ENCODE measurements at places on chromosomes 7 and 10.

- no peak for DNase-seq
Measured at GRCh38 chr10:97517778-97518300, 19.1 kb downstream of the UBTD1 start.

GRCh38 chr10:63576501-63576900 lies 55.3 kb downstream of the REEP3 start:
- DNase-seq: no peak

GRCh38 chr7:127793582-127793981 lies 141.6 kb downstream of the SND1 start:
- no peak for DNase-seq

- DNase-seq: no peak
Measured at GRCh38 chr10:75540357-75540966, 109.0 kb downstream of the LRMDA start.

GRCh38 chr7:117555260-117555659 lies 75.4 kb downstream of the CFTR start:
- DNase-seq: no peak

GRCh38 chr7:119197877-119198527 lies 973.5 kb downstream of the ANKRD7 start:
- peak; percentile 71 for DNase-seq

- DNase-seq: no peak
Measured at GRCh38 chr7:151091988-151092387, 5.7 kb downstream of the AGAP3 start.

GRCh38 chr10:128612195-128612594 lies 486.0 kb upstream of the MKI67 start:
- DNase-seq: no peak

DNA sequence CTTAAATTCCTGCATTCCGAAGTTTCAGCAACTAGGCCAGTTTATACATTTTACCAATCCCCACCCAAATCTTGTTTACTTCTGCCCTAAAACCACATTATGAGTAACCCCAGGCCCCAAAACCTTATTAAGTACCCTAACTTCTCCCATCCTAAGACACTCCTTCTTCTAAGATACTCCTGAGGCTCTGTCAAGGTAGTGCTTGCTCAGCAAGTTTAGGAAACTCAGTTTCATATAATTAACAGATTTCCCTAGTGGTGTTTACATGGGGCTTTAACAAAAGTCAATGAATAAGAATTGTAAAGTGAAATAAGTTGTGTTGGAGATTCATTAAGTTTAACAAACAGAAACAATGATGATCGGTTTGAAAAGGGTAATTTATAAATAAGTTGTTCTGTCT lies 77.8 kb downstream of the CPEB3 start:
- peak; percentile 56 for DNase-seq

GRCh38 chr7:22782616-22783232 lies 39.9 kb downstream of the TOMM7 start:
- peak; percentile 84 for DNase-seq

DNA sequence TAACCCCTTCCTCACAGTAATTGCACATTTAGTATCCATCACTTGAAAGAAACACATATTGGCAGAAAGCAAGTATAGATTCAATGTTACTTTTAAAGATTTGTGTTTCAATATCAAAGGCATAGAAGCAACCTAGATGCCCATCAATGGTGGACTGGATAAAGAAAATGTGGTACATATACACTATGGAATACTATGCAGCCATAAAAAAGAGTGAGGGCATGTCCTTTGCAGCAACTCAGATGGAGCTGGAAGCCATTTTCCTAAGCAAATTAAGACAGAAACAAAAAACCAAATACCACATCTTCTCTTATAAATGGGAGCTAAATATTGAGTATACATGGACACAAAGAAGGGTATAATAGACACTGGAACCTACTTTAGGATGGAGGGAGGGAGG lies 3.6 kb downstream of the OR6V1 start:
- no peak for DNase-seq

- DNase-seq: no peak
Measured at GRCh38 chr7:8109196-8110022, 140.8 kb downstream of the GLCCI1 start.

- DNase-seq: no peak
Measured at GRCh38 chr10:28879875-28880682, 202.8 kb downstream of the BAMBI start.

DNA sequence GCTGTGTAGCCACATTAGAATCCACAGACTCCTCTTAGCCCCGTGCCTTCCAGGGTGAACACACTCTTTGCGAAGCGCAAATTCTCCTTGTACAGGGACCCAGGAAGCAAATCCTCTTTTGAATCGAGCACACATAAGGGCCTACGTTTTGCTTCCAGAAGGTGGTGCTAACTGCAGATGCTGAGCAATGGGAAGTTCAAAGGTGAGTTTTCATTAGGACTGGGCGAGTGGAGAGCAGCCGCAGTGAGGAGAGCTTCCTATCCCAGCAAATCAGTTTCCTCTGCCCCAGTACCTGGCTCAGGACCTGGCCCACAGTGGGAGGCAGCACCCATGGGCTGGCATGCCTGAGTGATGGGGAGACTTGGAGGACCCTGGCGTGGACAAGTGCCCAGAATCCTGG lies 23.5 kb upstream of the GPR26 start:
- DNase-seq: no peak

GRCh38 chr7:19665399-19666008 lies 43.3 kb downstream of the POLR1F start:
- DNase-seq: peak; percentile 20

- DNase-seq: no peak
Measured at GRCh38 chr10:132274986-132275385, 32.8 kb downstream of the STK32C start.

DNA sequence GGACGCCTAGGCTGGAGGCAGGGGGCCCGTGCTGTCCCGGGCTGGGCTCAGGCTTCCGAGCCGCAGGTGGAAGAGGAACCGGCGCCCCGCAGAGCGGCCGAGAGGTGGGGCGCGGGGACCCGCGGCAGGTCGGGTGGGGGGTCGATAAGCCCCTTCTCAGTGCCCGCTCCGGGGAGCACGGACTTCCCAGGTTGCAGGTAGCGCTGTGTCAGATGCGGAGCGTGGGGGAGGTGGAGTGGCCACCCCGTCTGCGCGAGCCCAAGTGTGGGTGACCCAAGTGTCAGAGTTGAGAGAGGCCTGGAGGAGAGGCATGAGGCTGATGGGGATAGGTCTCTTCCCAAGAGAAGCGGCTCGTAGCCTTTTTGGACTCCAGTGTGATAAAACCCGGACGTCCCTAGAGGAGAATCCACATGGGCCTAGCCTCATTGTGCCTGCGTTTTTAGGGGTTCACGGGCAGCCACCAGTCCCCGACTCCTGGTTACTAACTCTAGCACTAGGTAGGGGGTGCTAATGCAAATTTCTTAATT lies 580 bp downstream of the EEPD1 start:
- DNase-seq: peak; percentile 32

DNA sequence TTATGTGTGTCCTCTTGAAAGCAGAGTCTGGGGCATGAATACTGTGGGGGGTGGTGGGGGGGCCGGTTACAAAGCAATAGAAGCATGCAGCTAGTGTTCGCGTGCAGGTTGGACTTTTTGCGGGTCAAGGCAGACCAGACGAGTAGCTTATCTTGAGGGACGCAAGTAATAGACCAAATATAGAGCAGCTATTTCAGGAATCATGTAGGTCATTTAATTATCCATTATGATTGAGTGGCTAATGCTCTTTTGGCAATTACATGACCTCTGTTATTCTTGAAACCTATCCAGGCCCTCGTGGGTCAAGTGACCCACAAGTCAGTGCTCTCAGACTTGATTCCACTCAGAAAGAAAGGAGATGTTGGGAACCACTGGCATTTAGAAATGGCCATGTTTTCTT lies 93.0 kb downstream of the BTRC start:
- no peak for DNase-seq

GRCh38 chr7:12436896-12437535 lies 33.4 kb upstream of the VWDE start:
- peak; percentile 59 for DNase-seq

GRCh38 chr10:131944412-131944811 lies 37.3 kb downstream of the BNIP3 start:
- no peak for DNase-seq

DNA sequence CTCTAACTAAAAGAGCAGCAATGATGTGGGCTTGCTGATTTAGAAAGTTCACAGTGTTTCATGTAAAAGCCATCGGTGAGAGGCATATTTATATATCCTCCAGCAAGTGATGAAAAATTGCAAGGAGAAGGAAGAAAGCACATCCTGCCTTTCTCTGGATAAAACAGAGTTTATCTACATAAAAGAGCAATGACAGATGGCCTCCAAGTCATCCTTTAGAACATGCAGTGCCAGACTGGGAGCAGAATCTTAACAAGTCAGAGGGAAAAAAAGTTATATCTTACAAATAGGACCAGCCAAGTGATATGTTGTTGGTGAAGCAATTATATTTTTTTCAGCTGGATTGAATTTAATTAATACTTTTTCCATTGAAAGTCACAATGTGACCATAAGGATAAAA lies 253.8 kb upstream of the MGMT start:
- no peak for DNase-seq

DNA sequence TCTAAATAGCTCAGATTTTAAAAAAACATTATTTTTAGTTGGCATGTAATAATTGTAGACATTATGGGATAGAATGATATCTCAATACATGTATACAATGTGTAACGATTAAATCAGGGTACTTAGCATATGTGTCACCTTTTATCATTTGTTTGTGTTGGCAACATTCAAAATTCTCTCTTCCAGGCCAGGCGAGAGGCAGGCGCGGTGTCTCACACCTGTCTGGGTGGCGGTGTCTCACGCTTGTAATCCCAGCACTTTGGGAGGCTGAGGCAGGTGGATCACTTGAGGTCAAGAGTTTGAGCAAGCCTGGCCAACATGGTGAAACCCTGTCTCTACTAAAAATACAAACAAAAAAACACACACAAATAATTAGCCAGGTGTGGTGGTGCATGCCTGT lies 151.7 kb downstream of the RTKN2 start:
- DNase-seq: no peak

DNA sequence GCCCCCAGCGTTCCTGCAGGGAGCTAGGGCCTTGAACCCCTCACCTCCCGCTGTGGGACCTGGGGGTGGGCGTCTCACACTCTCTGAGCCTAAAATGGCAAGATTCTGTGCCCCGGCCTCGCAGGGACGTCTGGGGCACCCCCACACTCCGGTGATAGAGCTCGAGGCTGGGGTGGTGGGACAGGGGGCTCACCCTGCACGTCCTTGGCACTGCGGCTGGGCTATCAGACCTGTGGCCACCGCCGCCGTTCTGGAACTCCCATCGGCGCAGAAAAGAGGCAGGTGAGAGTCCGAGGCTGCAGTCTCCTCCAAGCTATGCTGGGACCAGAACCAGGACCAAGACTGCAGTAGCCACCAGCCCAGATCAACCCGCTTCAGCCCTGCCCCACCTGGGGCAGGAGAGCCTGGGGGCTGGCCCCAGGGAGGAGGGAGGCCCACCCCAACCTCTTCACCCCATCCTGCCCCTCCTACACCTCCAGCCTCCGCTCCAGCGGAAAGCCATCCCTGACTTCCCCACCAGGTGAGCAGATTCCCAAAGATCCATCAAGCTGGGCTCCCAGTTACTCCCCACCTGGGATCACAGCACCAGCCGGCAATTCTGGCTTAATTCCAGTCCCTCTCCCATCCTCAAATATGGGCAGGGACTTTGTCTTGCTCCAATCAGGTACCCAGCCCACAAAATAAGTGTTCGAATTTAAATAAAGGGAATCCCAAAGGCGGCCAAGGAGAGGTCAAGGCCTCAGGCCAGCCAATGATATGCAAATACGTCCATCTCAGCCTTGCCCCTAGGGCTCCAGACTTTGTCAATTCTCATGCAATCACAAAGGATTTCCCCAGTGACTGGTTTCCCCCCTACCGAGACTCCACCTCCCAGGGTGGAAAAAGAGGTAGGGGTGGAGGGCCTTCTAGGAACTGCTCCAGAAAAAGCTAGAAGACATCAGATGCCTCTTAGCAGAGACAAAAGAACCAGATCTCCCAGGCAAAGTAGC lies 16.4 kb downstream of the TNRC18 start:
- no peak for DNase-seq

DNA sequence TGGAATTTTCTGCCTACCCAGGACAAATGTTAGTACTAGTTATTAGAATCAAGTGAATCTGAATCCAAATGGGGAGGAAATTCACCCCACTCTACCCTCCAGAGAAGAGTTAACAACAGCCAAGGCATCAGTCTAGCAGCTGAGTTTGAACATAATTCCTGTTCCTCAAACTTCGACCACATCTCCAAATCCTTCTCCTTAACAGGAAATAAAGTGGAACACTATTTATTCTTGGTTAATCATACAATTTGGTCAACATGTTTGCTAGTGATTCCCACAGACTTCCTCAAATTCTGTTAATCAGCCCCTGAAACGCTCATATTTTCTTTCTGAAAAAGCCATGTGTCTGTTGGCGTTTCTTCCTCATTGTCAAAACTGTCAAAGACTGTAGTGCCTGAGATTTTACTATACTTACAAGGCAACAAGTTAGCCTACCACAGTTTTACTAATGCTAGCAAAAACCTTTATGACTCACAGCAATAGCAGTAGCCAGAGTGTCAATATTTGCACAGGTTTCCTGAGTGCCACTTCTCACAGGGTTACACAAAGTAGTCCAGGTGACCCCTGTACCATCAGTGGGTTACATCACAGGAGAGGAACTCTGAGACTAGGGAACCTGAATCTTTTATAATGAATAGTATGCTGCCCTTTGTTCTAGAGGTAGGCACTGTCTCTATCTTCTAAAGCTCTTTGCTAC lies 202.9 kb downstream of the GRM3 start:
- no peak for DNase-seq

DNA sequence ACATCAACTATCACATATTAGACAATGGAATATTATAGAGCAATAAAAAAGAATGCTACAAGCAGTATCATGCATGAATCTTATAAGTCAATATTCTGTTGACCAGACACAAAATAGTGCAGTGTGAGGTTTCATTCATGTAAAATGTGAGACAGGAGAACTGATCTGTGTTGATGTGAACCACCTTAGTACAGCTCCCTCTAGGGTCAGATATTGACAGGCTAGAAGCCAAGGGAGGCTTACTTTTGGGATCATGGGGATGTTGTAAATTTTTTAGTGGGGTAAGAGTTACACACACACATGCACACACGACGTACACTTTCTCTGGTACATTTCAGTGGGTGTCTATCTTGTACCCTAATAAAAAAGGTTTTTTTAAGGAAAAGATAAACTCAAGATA lies 231.6 kb upstream of the FOXK1 start:
- no peak for DNase-seq

DNA sequence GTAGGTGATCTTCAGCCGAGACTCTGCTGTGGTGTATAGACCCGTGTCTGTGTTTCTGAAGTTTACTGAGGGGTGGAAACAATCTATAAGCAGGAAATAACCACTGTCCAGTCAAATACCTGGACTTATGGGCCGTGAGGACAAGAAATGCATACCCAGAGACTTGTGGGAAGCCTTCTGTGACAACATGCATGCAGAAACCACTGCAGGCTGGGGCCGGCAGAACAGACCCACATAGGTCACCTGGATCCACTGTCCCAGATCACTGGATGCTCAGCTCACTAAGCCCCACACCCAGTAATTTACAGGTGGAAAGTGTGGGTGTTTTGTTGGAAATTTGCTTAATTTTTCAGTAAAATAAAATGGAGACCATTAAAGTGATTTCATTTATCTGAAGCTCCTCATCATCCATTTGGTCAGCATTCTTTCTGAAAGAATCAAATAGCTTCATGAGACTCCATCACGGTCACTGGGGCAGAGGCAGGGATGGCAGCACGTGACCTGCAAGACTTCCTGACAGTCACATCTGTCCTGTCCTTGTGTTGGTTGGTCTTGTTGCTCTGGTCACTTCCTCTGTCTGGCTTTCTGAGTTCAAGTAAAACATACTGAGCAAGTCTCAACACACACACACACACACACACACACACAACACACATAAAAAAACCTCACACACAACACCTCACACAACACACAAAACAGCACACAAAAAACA lies 108.3 kb downstream of the TNS3 start:
- peak; percentile 56 for DNase-seq

- DNase-seq: no peak
Measured at GRCh38 chr10:9608602-9609001, 1409.1 kb upstream of the CELF2 start.

Data from RPMI8226 (cell line).